Activated naive CD4-positive, alpha-beta T cell treated with anti-CD3 and anti-CD28 coated beads for 36 hours (primary cell): ENCODE measurements at places on chromosomes 1 and 21.

- no peak for DNase-seq
Observed at GRCh38 chr1:58919959-58920321, 136.1 kb upstream of the JUN start.

- no peak for DNase-seq
Observed at GRCh38 chr1:192810253-192810880, 1.5 kb downstream of the RGS2 start.

GRCh38 chr1:179550746-179551682 lies 24.7 kb downstream of the NPHS2 start:
- no peak for DNase-seq

DNA sequence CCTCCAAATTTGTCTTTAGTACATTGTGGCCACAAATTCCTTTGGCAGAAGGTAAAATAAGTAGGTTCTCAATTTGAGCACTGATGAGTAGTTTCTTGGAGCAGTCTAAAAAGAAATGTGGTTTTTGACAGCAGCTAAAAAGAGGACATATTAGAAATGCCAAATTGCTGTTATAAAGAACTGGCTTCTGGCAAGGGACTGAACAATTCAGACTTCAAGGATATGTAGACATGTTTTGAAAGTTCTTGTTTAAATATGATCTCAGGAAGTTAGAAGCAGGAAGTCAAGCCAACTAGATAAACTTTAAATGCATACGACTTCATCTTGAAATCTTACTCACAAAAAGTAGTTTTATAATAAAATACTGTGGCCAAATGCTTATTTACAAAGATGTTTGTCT lies 18.8 kb downstream of the C1orf52 start:
- DNase-seq, result no peak

GRCh38 chr21:21688889-21689288 lies 690.7 kb downstream of the NCAM2 start:
- no peak for DNase-seq

- DNase-seq, result no peak
Observed at GRCh38 chr1:197302775-197303174, 34.7 kb downstream of the CRB1 start.

- no peak for DNase-seq
Observed at GRCh38 chr21:16309250-16309971, 579.6 kb downstream of the USP25 start.

- no peak for DNase-seq
Observed at GRCh38 chr1:171606402-171606941, 15.6 kb upstream of the MYOCOS start.

DNA sequence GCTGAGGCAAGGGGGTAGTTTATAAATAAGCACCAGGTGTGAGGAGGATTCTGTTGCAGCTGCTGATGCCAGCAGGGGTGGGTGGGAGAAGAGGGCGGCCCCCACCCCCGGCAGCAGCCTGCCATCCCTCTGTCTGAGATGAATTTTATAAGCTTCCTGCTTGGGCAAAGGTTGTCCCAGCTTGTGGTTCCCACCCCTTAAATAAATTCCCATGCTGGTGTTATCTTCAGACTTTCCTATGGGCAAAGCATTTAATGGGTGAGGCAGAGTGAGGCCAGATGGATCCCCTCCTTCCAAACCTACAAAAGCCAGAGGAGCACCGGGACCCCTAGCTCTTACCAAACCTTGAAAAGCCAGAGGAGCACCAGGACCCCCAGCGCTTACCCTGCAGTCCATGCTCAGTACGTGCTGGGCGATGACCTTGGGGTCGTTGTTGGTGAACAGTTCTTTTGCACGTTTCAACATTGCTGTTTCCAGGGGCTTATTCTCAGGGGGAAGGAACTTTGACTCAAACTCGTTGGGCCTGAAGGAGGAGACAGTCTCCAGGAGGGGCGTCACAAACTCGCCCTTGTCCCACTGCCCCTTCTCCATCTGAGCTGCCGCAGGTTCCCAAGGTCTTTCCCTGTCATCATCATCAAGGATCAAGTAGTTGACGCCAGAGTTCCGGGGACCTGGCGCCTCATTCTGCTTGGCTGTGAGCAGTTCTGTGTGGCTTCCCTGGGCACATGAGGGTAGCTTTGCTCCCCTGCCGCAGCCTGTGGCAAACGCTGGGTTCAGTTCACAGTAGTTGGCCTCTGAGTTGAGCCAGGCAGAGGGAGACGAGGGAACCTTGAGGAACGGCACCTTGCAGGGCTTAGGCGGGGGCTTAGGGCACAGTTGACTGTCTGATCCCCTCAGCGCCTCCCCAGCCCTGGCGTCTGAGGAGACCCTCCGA lies 99.5 kb downstream of the BCAR3 start:
- DNase-seq, result no peak

GRCh38 chr1:66388913-66389312 lies 145.0 kb upstream of the SGIP1 start:
- no peak for DNase-seq

- no peak for DNase-seq
Observed at GRCh38 chr1:225980005-225980836, 18.9 kb downstream of the SDE2 start.

DNA sequence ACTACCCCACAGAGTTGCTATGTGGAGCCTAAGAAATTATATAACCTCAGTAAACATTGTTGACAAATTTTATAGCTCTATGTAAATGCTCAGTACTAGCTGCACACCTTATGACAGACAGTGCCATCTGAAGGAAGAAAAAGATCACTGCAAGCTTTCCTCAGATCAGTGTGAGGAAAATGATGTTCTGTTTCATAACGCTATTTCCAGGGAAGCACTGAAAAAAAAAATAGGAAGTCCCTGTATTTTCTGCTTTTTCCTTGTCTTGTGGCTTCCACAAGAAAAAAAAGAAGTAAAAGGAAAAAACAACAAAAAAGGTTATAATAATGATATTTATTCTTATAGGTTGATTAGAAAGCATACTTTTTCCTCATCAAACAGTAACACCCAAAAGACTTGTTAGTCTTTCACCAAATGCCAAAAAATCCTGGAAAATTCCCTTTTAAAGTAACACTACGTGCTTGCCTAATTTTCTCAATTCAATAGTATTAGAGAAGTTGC lies 23.2 kb downstream of the LYST start:
- DNase-seq, result no peak

GRCh38 chr21:44790368-44790767 lies 11.3 kb downstream of the UBE2G2 start:
- DNase-seq, result no peak

GRCh38 chr1:71045463-71046028 lies 2.1 kb downstream of the PTGER3 start:
- no peak for DNase-seq

- DNase-seq, result no peak
Observed at GRCh38 chr1:236353813-236354212, 40.3 kb upstream of the EDARADD start.

DNA sequence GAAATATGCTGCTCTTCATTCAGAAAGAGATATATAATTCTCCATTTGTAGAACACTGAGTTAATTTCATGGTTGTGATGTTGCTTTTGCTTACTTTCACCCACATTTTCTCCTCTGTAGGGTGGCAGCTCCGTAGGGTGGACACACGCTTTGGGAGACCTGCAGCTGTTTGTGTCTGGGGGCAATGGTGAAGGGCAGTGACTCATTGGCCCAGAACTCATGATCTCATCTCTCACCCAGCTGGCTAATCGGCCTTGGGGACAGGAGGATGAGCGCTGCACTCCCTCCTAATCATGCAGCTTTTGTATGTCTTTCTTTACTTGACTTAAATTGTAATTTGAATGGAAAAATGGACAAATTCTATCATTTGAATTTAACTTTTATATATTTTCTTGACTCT lies 9.6 kb downstream of the DISC1 start:
- no peak for DNase-seq

DNA sequence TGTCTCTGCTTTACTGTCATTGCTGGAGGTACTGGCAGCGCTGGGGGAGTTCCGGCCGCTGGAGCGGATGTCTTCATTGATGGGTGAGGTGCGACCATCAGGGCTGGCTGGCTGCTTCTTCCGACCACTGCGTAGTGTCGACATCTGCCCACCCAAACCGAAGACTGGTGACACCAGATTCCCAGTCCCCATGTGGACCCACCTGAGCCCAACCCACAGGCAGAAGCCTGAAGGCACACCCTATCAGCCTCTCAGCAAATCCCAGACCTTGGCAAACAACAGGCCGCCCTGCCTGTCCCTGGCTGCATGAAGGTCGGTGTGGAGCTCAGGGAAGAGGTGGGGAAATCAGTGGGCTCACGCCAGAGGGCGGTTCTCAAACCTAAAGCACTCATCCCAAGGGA lies 44.8 kb downstream of the SLC45A1 start:
- DNase-seq, result no peak

GRCh38 chr1:178941261-178941689 lies 70.4 kb upstream of the ANGPTL1 start:
- DNase-seq, result no peak

- DNase-seq, result no peak
Observed at GRCh38 chr1:109623601-109624161, 4.0 kb downstream of the AMPD2 start.

DNA sequence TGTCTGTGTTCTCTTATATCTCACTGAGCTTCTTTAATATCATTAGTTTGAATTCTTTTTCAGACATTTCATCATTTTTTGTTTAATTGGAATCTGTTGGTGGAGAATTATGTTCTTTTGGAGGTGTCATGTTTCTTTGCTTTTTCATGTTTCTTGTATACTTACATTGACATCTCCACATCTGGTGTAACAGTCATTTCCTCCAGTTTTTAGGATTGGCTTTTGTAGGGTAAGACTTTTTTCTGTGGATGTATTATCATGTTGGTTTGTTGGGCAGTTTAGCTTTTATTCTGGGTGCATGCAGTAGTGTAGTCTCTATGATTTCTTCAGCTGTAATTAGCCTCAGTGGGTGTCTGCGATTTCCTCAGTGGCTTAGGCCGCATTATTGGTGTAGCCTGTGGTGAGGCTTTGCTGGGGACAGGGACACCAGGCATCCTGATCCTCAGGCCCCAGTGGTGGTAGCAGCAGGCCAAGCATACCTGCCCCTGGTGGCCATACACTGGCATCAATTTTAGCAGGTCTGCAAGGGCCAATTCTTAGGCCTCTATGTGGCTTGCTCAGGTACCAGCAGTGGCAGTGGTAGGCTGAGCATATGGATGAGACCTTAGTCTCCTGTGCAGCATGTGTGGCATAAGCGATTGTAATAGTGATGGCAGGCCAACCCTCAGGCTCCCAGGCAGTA lies 77.6 kb upstream of the SAMD13 start:
- no peak for DNase-seq

- no peak for DNase-seq
Observed at GRCh38 chr1:199405634-199406196, 621.8 kb upstream of the NR5A2 start.

DNA sequence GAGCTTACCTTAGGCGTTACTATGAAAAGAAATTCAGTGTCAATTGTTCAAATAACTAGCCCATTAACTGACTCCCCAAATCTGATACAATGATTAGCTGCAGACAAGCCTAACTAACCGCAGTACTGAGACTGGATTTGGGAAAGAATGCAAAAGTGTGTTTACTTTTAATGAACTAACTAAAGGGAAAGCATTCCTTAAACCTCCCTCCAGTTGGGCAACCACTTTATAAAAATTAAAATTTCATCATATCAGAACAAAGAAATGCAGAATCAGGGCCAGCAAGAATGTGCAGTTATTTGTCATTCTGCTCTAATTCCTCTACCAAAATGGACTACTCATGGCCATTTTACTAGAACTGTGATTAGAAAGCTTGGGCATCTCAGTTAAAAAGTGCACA lies 11.7 kb upstream of the NR5A2 start:
- DNase-seq, result no peak

GRCh38 chr1:173187671-173188237 lies 19.4 kb downstream of the TNFSF4 start:
- DNase-seq, result no peak

DNA sequence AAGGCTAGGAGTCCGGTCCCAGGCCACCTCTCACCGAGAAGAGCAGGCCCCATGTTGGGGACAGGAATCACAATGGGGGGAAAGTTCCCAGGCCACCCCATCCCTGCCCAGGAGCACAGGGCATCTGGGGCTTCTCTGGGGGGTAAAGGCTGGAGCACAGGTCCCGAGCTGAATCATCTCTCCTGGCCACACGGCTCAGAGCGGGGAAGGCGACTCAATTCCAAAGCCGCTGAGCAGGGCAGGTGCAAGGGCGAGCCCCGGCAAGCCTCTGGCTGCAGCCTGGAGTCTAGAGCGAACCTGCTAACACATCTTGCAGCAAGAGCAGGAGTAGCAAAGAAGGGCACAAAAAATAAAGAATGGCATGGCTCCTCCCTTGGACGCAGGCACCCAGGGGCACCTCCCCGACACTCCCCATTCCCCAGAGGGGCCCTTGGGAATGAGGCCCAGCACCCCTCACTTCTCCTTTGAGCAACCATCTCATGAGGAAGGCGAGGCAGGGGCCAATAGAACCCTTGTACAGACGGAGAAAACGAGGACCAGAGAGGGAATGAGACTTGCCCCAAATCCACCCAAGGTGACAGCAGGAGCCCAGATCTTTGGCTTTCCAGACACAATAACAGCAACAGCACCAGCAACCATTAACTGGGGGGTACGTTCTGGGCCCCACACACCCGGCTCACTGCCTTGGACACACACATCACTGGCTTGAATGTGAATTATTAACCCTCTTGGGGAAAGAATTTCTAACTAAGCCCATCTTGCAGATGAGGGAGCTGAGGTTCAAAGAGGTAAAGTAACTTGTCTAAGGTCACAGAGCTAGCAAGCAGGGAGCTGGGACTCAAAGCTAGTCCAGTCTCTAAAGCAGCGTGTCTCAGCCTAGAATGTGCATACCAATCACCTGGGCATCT lies 20.7 kb upstream of the ALDH4A1 start:
- no peak for DNase-seq
